ENCODE measurements at places on chromosomes 7 and 10.

DNA sequence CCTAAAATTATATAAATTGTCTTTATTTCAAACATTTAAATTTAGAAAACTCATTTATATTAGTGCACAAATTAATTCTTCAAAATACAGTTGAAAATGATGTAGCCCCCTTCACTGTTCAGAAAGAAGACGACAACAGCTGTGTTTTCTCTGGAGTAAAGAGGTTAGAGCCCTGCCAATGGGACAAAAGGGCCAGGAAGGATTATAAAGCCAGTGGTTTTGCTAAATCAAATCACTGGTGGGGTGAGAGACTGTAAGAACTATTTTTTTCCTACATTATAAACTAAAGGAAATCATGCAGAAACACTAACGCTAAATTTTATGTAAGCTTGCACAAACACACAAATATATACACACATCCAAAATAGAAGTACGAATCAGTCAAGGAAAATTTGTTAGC is 386.6 kb downstream of the PARD3 start:
- no peak for DNase-seq

- no peak for DNase-seq
Observed at GRCh38 chr7:6226194-6226799, 46.1 kb downstream of the CYTH3 start.

DNA sequence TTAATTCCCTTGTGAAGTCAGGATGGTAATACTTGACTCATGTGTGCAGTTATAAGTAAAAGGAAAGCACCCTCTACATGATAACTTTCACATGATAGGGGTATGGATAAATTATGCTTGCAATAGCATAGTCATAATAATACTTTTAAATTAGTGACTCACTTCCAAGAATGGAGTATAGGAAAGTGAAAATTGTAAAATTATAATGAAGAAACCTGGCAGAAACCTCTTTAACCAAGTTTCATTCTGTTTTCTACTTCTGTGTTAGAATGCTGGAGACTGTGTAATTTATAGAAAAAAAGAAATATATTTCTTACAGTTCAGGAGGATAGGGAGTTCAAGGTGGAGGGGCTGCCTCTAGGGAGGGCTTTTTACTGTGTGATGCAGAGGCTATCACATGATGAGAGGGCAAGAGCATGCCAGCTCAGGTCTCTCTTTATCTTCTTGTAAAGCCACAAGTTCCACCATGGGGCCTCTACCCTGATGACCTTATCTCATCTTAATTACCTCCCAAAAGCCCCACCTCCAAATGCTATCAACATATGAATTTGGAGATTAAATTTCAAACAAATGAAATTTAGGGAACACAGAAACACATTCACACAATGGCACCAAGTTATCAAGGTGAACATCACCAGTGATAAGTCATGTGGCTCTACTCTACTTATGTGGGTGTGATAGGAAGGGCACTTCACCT is 43.2 kb downstream of the HDAC9 start:
- no peak for DNase-seq

DNA sequence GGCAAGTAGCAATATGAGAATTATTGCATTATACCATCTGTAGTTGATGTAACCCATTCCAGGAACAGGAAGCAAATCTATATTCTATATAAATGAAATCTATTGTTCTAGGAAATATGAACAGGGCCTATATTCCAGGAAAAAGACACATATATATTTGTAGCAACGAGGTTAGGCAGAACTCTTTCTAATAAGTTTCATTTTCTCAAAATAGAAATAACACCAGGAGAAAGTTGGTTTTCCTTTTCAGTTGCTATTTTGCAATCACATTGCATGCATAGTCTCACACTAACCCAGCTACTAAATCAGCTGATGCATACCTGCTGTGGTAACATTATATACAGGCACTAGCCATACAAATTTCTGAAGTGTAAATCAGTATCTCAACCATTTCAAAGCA is 6.2 kb upstream of the IFIT2 start:
- DNase-seq = no peak

DNA sequence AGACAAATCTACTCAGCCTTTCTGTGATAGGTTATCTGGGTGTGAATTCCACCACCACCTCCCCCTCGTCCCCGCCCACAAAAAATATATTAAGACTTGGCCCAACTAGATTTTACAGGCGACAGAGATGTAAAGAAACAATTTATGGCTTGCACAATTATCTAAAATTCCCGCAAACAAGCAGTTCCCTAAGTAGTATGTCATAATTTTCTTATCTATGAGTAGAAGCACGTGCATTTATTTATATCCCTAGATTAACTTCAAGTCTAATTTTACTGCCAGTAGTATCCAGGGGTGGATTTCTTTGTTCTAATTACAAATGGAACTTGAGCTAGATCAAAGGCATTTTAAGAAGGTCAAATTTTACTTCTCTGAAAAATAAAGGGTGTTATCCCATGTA is 1.7 kb downstream of the TSPAN12 start:
- DNase-seq = no peak

GRCh38 chr10:77892761-77893160 is 33.8 kb downstream of the DLG5 start:
- DNase-seq = no peak

GRCh38 chr7:131306777-131307176 is 20.9 kb upstream of the MKLN1 start:
- no peak for DNase-seq

DNA sequence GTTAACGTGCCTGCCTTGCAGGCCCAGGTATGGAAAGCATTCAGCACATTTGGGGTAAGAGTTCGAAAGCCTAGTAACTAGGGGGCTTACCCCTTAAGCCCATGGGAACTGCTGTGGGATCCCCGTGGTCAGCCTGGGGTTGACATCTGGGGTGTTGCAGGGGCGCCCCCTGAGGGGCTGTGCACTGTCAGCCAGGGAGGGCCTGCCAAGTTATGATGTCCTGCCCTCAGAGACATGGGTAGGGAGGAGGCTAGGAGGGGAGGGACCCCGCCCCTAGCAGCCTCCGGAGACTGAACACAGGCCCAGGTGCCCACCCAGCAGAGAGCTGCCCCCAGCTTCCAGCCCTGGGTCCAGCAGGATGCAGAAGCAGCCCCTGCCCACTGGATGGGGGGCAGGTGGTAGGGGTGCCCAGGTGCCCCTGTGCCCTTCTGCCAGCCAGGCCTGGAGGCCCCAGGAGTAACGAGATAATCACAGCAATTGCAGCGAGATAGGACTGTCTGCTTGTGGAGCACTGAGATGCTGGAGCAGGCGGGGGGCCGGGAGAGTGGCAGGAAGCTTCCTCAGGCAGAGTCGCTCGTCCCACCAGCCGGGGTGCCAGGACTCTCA is 153.3 kb downstream of the UBE2H start:
- DNase-seq = no peak
